Mesenteric fat pad (tissue), 1 donor: ENCODE measurements at places on chromosomes 6 and 20. TPM values are rescaled to one million over a fixed set of nuclear protein-coding genes. Genes with fewer than 3 reads are reported as not detected.

GRCh38 chr6:143741480-143741879 is 63.7 kb downstream of the PHACTR2 start:
- DNase-seq = no peak

- no peak for DNase-seq
Measured at GRCh38 chr6:34934516-34934915, 45.5 kb downstream of the ANKS1A start.

- no peak for DNase-seq
Measured at GRCh38 chr20:4083098-4083865, 67.9 kb upstream of the RNF24 start.

The TTI1 gene
- 10.9 TPM for total RNA-seq

The ARFRP1 gene
- total RNA-seq = 47.3 TPM

The RBM24 gene
- total RNA-seq = 1.3 TPM

The ZNF311 gene
- 0.64 TPM for total RNA-seq
